ENCODE measurements at places on chromosomes 2 and 18. TPM values are rescaled to one million over a fixed set of nuclear protein-coding genes. Genes with fewer than 3 reads are reported as not detected.

The CYP27C1 gene
- polyA plus RNA-seq, result 4.8 TPM

DNA sequence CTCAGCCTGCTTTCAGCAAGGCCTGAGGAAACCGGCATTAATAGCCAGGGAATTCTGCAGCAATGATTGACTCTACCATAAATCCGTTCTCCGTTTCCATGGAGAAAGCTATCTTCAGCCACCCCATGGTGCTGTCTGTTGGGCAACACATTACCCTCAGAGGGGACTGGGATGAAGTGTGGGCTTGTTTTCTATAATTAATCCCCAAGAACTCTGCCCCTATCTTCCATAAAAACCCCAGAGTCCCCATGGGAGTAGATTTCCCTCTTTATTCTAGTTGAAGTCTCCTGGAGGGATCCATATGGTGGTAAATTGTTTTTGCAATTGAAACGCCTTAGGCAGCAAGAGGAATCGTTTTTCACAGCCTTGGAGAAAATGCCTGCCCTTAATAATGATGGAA lies 9.2 kb downstream of the G6PC2 start:
- DNase-seq, result no peak

GRCh38 chr2:222993920-222994650 lies 57.9 kb upstream of the KCNE4 start:
- peak; percentile 90 for DNase-seq

DNA sequence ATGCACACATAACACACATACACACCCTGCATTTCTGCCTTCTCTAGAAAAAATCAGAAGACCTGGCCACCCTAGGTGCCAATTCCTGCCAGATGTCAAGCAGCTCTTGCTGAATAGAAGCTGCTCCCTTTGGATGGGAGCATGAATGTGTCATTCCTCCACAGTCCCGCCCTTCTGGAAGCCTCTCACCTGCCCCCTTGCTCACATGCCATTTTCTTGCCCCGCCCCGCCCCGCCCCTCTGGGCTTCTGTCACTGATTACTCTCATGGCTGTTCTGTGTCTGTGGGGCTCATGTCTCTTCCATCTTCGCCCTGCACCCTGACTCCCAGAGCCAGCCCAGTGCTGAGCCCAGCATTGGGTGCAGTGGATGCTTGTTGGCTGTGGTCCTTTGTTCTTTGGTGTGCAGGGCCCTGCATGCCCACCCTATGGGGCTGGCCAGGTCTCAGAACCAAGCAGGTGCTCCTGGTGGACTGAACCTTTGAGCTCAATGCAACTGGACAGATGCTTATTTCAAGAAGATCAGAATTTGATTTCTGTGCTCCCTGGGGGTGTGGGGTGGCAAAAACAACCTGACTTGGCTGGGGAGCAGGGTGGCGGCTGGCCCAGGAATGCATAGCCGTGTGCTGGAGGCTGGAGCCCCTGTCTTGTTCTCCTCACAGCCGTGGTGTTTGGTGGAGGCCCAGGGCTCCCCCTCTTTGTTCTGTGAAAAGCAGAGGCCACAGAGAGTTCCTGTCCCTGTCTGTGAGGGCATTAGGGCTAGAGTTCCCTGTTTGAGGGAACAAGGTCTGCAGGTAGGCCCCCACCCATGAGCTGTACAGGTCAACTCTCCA lies 140.6 kb upstream of the GLI2 start:
- no peak for DNase-seq

- no peak for DNase-seq
Observed at GRCh38 chr2:204170411-204170810, 233.8 kb downstream of the ICOS start.

DNA sequence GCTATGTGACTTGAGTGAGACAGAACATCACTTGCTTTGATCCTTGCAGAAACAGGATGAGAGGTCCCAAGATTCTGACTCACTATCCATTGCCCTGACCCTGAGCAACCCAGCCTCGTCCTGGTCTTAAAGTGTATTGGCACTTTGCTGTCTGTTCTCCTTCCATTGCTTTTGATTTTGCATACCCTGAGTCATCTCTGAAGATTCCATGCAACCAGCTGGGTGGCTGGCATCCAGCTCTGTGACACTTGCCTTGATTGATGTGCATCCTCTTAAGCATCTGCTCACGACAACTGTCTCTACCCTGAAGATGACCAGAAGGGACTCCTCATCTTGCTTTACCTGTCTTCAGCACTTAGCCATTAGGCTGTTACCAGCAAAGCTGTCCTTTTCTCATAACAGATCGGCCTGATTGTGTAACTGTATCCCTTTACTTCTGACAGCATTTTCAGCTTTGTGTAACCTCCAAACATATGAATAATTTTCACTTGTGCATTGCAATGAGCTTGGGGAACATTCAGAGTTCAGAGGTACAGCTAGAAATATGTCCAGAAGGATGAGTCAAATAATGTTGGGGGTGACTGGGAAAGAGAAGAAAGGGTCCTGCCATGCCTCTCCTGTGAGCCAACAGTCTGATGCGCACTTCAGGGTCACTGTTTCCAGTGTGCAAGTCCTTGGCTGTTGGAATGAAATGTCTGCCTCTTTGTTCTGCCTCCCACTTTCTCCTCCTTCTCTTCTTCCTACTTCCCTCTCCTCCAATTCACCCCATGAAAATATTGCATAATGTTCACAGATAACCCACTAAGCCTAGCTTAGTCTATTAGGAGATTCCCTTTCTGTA lies 249.7 kb upstream of the OSR1 start:
- DNase-seq, result no peak

The RAMP1 gene
- polyA plus RNA-seq, result 47.4 TPM

All from muscle of arm (tissue), 14 donors.